ENCODE measurements at places on chromosomes 1 and 21.
A peak's percentile ranks its signal among the peaks of the same experiment; 100 is the strongest.

DNA sequence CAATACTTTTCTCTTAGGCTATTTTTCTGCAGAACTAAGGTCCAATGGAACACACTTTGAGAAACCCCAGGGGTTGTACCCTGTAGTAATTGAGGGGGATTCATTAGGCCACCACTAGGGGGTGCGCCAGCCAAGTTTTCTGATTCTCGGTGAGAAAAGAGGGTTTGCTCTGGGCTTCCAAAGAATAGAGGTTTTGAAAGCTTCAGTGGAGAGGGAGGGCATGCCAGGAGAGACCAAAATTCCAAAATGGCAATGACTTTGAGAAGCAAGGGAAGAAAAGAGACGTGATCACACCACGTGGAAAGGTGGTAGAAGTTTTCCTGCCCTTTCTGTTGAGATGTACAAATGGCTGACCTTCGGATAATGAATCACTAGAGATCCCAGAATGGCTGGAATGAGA, 323.3 kb downstream of the RPS6KC1 start:
- DNase-seq = peak; percentile 5

DNA sequence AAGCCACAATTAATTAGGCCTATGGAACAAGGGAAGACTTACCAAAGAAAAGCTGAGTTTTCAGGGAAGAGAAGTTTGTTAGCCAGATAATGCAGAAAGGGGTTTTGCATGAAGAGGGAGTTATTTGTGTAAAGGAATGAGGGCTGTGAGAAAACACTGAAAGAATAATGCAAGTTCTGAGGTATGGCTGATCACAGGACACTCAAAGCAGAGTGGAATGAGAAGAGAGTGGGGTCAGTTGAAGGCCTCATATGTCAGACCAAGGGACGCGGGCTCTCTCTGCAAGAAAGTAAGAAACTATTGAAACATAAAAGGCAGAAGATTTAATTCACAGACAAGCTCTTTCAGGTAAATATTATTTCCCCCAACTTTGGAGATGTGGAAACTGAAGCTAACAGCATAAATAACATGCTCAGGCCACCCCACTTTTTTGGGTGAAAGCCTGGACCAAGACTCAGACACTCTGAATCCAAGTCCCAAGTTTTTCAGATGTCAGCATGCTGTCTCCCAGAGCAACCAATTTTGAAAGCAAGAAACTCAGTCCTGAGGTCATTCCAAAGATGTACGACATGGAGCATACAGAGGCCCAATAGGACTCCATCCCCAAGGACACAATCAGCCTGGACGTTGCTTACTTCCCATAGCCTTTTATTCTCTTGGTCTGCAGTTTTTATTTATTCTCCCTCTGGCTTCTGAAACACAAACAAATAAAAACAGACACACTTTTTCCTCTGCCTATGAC, 47.3 kb upstream of the FGGY start:
- no peak for DNase-seq

GRCh38 chr1:38833146-38833545, 26.4 kb downstream of the RRAGC start:
- no peak for DNase-seq

DNA sequence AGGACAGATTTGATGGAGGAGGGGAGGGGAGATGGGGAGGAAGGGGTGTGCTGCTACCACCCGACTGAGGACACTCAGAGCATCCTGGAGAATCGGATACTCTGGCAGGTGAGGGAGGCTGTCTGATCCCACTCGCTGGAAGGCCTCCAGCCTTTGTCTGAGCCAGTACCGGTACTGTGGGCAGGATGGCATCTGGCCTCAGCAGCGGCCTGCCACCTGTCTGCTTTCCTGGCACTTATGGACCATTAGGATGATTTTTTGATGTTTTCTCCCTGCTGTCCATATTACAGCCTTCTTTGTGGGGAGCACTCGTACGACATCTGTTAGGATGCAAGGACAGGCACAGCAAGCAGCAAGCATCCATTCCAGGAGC, 11.5 kb downstream of the ATP2B4 start:
- no peak for DNase-seq

DNA sequence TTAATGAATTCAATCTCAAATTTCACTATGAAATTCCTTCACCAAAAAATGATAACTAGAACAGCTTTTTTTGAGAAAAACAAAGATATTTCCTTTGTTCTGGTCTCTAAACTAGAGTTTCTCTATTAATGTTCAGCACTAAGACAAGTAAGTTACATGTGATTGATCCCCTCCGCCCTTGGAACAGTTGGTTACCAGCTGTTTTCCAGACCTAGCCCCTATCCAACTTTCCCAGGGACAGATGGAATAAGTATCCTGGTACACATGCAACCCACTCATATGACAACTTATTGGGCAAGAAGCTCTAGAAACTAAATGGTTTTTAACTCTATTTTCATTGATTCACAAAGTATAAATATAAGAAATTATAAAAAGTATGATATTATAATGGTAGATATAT, 140.4 kb downstream of the COP1 start:
- DNase-seq = no peak
